ENCODE measurements at places on chromosomes 5 and 9.

DNA sequence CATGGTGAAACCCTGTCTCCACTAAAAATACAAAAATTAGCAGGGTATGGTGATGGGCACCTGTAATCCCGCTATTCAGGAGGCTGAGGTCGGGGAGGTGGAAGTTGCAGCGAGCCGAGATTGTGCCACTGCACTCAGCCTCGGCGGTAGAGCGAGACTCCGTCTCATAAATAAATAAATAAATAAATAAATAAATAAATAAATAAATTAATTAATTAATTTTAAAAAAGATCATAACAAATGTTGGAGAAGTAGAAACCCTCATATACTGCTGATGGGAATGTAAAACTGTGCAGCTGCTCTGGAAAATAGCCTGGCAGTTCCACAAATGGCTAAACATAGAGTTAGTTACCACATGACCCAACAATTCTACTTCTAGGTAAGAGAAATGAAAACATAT lies 39.3 kb downstream of the EPB41L4B start:
- DNase-seq: no peak

DNA sequence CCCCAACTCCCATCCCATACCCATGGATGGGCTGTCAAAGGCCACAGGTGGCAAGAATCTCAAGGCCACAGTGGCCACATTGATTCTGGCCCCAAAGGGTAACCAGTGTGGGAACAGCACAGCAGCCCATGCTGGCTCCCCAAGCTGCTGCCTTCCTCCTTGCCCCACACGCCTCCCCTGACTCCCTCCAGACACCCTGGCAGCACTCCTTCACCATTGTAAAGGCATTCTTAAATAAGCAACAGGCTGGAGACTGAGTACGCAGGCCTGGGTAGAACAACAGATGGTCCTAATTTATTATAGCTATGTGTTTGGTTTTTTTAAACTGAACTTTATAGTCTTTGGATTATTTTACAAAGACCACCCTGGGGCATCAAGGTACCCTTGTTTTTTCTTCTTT lies 158.8 kb downstream of the TSSK1B start:
- DNase-seq: no peak

DNA sequence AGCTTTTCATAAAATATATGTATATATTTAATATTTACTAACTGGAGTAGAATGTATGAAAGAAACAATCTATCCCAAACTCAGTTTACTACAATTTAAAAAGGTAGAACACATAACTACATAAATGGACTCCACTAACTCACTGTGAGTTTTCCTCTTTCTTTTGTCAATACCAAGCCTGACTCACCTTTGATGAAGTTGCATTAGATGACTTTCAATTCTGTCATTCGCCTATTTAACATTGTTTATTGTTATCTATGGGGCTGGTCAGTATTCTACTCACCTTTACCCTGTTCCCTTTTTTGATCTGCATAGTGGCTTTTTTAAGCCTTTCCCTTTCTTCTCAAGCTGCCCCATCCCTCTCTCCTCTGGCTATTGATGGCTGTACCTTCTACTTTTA lies 629.7 kb downstream of the RAB3C start:
- DNase-seq: no peak

DNA sequence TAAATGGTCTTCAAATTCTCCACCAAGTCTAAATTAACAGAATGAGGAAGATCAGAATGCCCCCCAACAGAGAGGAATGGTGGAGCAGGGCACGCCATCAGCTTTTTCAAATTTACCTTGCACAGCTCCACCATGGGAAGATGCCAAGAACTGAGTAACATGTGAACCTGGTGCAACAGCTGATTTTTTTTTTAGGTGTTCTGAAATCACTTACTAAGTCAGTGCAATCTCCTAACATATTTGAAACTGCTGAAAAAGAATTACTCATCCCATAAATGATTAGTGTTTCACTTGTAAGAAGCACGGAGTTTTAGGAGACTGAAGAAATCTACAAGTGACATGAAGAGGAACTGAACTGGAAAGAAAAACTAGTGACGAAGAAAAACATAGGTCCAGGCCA lies 5.1 kb downstream of the TMEM245 start:
- DNase-seq: no peak

- no peak for DNase-seq
Observed at GRCh38 chr5:104951829-104952228, 1389.2 kb upstream of the NUDT12 start.

- no peak for DNase-seq
Observed at GRCh38 chr5:76529464-76530344, 93.5 kb downstream of the F2RL2 start.

GRCh38 chr9:133934482-133935232 lies 57.5 kb downstream of the VAV2 start:
- no peak for DNase-seq

GRCh38 chr5:66882606-66883227 lies 286.5 kb downstream of the MAST4 start:
- no peak for DNase-seq

DNA sequence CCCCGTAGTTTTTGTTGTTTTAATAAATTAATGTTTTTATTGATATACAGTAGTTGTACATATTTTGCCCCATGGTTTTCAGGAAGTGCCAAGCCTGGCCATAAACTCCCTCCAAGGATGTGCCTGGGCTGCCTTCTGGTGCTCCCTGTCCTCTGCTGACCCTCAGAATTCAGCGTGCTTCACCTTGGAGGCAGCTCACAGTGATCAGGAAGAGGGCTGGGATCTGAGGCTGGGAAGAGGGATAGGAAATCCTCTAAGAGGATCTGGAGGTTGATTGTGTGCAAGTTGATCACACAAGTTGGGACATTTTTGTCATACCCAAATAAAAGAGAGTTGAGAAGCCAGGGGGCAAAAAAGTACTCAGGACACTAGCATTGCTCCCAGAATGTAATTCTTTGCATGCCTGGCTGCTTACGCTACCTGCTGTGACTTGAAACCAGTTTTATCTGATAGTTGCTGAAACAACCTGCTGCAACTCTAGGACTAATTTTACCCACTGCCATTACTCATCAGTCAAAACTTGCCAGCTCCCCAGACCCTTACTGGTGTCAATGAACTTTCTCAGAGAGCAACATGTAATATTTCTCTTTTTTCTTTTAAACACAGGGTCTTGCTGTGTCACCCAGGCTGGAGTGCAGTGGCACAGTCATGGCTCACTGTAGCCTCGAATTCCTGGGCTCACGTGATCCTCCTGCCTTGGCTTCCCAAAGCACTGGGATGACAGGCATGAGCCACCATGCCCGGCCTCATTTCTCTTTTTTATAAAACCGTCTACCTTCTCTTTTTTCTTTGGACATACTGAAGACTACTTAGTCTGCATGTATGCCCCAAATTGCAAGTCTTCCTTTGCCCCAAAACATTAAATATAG lies 29.0 kb downstream of the PDE6A start:
- DNase-seq: no peak

GRCh38 chr5:87829217-87829551 lies 416.5 kb upstream of the CCNH start:
- no peak for DNase-seq

DNA sequence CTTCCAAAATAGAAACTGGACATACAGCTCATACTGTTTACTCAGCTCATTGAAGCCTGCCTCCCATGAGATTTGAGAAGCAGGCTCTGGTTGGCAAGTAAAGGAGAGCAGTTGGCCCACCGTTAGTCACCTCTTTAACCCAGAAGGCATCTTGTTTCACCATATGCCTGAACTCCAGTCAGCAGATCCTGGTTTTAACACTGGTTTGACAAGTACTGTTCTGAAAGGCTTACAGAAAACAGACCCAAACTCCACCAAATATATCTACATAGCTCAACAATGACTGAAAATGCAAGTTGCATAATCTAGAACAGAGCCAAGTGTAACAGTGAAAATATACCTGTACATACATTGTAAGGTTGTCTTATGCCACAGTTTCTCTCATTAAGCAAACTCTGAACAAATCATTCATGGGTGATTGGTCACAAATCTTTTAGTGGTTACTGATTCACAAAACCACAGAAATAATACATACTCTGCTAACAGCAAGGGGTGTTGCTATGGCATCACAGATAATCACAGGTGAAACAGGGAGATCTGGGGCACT lies 198.8 kb downstream of the BNC2 start:
- DNase-seq: no peak

GRCh38 chr9:20601292-20601691 lies 21.0 kb downstream of the MLLT3 start:
- DNase-seq: no peak

- DNase-seq: no peak
Observed at GRCh38 chr5:150283904-150284303, 5.7 kb downstream of the CAMK2A start.

DNA sequence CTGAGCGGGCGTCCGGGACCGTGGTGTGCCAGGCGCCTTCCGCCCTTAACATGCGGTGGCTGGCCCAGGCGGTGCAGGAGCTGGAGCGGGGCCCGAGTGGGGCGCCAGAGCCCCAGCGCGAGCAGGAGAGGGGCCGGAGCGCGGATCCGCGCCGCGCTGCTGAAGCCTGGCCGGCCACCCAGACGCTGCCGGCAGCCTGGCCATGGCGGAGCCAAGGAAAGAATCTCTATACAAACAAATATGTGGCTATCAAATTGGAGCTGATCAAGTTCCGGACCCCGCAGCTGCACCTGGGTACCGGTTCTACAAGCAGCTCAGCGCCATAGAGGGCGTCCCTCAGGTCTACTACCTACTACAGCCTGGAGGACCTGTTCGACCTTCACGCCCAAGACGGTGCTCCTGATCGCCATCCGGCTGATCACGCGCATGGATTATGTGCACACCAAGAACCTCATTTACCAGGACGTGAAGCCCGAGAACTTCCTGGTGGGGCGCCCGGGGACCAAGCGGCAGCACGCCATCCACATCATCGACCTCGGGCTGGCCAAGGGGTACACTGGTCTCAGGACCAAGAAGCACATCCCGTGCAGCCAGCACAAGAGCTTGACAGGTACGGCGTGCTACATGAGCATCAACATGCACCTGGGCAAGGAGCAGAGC lies 55.8 kb downstream of the JAK2 start:
- DNase-seq: no peak

DNA sequence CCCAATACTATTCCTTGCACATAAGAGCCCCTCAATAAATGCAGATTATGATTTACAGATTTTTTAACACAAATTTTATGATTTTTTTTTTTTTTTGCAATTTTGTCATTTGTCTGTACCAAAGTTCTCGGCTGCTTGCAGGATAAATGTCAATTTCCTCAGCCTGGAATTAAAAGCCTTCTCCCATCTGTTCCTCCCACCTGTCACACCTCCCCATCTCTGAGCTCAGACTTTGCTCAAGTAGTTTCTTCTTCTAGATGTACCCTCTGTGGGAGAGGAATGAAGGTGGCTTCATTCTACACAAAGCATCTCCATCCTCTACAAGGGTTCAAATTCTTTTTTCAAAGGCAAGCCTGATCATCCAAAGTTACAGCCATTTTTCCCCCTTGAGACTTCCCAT lies 153.7 kb upstream of the GRAMD2B start:
- no peak for DNase-seq

- no peak for DNase-seq
Observed at GRCh38 chr5:7105358-7105757, 290.6 kb upstream of the ADCY2 start.

DNA sequence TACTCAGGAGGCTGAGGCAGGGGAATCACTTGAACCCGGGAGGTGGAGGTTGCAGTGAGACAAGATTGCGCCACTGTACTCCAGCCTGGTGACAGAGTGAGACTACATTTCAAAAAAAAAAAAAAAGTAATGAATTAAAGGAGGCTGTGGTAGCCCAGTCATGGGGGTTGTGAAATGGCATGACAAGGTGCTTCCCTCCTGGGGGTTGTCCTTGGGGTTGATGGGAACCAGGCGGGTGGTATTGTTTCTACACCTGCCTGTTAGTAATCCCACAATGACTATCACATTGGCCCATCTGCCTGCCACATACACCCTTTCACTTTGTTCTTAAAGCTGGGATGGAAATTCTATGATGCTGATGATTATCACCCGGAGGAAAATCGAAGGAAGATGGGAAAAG lies 5.6 kb downstream of the IDNK start:
- DNase-seq: no peak

DNA sequence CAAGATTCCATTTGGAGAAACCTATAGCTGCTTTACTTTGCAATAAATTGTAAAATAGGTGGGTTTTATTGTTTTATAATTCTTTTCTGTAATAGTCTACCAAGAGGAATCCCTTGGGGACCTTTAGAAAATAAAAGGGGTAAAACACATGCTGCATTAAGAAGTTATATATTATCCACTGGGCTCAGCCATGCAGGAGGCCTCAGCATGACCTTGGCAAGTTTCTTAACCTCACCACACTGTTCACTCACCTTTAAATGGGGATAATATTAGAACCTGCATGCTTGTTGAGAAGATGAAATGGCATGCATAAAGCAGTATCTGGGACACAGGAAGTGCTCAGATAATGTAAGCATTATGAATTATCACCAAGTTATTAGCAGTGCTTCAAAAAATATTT lies 120.2 kb downstream of the SEMA5A start:
- DNase-seq: no peak

- DNase-seq: no peak
Observed at GRCh38 chr5:153742060-153742459, 251.6 kb downstream of the GRIA1 start.

GRCh38 chr9:135136481-135136880 lies 49.0 kb downstream of the OLFM1 start:
- DNase-seq: no peak

DNA sequence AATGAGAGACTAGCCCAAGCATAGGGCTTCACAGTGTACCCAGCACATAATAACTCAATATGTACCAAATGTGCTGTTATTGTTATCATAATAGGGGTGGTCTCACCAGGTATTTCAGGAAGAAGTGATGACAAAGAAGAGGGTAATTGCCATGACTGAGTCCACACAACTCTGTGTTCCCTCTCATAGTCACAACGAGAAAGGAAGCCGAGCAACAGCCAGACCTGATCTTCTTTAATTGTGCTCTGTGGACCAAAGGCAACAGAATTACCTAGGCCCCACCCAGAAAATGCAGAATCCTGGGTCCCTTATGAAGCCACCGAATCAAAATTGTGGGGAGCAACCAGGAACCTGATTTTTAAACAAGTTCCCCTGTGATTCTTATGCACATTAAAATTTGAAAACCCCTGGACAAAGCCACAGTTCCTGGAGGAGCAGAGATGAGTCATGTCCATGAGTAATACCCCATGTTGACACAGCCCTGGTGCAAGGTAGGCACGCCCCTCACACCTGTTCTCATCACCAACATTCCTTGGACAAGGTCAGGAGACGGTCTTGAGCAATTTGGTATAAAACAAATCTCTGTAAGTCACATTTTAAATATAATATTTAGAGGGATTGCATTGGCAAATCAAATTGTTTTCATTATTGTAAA lies 5.2 kb downstream of the FGF1 start:
- no peak for DNase-seq
